ENCODE measurements at places on chromosomes 12 and 14.

GRCh38 chr14:34824826-34825225 lies 50.3 kb downstream of the BAZ1A start:
- DNase-seq, result no peak

DNA sequence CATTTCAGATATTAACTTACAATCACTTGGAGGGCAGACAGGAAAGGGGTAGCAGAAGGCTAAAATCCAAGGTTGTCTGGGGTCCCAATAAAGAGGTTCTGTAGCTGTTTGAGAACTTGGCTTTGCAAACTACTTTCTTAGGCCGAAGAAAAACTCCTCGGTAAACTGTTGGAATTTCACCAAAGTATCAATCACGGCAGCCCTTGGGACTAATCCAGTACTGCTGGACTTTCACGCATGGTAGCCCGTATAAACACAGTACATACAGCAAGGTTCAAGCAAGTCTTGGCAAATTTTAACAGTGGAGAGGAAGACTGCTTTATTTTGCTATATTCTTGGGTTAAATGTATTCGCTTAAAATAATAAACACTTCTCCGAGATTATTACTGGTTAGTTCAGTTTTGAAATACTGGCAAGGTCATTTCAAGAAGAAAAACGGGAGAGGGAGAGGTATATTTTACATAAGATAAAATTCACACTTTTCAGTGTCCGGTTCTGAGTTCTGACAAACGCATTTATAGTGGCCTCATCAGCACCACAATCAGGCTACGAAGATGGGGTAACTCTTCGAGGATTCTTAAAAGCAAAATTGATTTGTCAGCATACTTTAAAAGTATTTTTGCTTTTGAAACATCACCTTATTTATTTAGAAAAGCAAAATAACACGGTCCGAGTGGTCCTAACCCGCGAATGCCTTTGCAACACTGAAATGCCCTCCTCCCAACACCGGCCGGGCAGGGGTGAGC lies 1.3 kb downstream of the SETD3 start:
- DNase-seq, result no peak

DNA sequence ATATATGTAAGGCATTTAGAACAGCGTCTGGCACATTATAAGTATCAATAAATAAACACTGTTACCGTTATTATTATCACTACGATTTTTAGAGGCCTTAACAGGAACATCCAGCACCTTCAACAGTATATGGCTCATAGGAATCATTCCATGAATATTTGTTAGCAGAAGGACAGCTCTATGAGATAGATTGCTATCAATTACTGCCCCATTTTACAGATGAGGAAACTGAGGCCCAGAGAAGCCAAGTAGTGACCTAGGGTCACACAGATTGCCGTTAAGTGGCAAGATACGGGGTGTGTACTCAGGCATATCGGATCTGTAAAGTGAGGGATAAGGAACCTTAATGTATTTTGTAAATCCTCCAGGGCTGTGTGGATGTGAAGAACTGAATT lies 510 bp upstream of the PSMD9 start:
- no peak for DNase-seq

- DNase-seq, result no peak
Measured at GRCh38 chr14:81447021-81447764, 47.1 kb upstream of the STON2 start.

DNA sequence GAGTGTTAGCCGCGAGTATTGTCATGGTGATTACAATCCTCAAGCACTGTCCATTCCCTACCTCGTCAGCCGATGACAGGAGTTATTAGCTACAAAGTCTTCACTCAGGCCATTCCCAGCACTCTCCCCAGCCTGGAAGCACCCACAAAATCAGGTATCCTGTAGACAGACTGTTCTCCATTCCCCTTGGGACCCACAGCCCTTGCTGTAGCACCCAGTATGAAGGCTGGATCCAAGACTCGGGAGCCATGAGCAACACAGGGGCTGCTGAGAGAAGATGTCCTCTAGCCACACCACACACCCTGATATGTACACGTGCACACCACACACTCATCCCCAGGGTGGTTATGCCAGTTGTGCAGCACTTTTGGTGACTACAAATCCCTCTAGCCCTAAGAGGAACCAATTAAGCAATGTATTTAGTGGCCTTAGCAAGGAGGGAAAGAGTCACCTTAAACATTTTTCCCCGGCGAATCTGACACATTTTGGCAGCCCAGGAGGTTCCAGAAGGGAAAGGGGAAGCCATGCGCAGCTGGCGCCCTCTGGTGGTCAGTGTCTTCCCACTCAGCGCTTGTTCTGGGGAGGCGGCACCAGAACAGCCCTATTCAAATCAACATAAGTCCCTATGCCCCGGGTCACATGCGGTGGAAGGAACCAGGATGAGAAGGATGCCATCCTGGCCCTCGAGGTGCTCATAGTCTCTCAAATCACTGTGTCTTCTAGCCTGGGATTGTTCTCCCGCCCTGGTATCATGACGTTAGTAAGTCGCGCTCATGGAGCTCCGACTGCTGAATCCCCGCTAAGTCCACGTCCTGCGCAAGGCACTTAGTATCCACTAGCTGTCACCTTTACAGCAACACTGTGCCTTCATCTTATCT lies 96.9 kb downstream of the GCH1 start:
- DNase-seq, result peak; percentile 74

GRCh38 chr14:71475916-71476315 lies 456.3 kb upstream of the RGS6 start:
- DNase-seq, result no peak

DNA sequence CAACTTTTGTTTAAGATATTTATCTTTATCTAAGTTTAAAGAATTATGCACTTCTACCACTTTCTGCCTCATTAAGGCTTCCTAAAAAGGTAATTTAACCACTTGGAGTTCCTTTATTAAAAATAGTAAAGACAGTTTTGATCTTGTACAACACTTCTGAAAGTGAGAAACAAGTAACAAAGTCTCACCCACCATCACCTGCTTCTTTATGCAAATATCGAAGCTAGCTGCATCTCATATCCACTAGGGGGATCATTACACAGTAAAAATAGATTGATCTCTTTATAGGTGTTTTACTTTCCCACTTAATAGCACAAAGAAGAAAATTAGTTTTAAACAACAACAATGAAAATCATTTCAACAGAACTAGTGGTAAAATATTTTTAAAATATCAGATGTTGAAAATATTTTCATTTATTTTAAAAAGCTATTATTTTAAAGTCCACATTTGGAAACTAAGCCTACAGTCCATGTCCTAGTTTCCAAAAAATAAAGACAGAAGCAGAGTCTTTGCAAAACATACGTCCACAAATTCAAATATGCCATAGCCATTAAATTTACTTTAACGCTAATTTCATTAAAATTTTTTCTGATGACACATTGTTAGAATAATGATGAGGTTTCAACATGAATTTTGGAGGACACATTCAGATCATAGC lies 160.0 kb upstream of the SOX5 start:
- peak; percentile 6 for DNase-seq

- no peak for DNase-seq
Measured at GRCh38 chr12:52839436-52840105, 5.5 kb upstream of the KRT79 start.

DNA sequence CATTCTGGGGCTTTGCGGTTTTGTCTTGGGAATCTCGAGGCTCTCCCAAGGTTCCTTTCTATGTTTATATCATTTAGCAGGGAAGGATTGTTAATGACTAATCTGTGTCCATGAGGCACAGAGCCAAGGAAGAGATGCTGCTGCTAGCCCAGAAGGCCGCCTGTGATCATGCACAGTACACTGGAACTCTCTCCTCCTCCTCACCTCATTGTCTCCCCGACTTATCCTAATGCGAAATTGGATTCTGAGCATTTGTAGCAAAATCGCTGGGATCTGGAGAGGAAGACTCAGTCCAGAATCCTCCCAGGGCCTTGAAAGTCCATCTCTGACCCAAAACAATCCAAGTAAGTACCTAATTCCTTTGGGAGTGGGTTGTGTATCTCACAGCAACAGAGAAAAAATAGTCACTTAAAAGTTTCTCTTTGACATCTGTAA lies at the start of gene NR1H4:
Gene NR1H4, plus strand, starts transcription at position 151 of the 435 bp plus-strand sequence. CDS start 19,458 bp downstream, outside the sequence.
- DNase-seq, result peak; percentile 5

GRCh38 chr12:39081910-39082309 lies 176.5 kb upstream of the CPNE8 start:
- DNase-seq, result no peak

GRCh38 chr14:69093631-69094421 lies 59.1 kb downstream of the DCAF5 start:
- DNase-seq, result peak; percentile 46

- DNase-seq, result peak; percentile 19
Measured at GRCh38 chr14:64502887-64503433, 678 bp downstream of the ZBTB25 start.

DNA sequence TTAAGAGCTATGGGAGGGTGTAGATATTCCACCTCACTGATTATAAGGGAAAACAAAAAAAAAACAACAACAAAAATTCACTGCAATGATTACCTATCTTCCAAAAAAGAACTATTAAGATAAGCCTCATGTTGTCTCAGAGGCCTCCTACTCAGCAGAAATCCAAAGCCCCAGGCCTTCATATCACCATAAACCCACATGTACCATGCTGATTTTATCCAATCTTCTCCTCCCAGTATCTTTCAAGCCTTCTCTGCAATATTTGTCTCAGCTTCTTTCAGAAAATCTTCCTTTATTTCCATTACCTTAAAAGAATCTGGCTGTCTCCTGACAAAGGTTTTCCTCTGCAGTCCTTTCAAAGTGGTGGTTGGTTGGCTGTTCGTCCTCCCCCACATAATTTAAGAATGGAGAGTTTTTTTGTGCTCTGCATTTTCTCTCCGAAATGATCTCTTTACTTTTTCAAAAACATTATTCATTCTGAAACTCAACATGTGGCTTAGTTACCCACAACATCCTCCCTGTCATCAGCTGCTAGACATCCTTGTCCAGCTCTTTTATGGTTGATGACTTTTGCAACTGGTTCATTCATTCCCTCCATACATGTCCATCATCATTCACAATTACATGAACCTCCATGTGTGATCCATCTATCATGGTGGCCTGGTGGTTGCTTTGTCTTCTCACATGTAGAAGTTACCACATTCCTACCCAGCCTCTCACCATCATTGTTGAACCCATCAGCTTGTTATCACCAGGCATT lies 2.9 kb upstream of the EPYC start:
- DNase-seq, result no peak

GRCh38 chr14:81385419-81385818 lies 14.7 kb downstream of the STON2 start:
- DNase-seq, result no peak

GRCh38 chr12:117685110-117685926 lies 283.5 kb downstream of the KSR2 start:
- DNase-seq, result peak; percentile 95

DNA sequence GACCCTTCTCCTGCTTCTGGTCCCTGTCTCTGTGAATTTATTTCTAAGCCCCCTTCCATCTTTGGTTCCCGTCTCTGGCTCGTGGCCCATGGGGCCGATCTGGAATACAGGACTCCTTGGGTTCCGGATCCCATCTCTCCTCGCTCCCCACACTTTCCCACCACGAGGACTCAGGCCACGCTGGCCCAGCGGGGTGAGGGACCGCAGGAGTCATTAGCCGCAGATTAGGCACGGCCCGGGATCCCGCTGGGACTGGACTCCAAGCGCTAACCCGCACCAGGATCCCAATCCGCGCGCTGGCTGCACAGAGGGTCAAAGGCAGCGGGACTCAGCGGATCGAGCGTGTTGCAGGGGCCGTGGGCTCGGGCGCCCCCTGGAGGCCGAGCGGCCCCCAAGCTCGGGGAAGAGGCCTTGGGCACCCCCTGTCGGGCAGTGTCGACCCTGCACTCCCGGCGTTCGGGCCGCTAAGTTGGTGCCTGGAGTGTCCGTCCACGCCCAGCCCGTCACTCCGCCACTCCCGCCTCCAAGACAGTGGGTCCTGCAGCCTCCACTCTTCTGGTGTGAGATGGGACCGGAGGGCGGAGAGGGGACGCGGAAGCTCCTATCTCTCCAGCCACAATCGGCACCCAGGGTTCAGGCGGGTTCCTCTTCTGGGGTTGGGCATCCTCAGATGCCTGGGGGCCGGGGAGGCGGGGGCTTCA lies 9.5 kb downstream of the SHMT2 start:
- peak; percentile 86 for DNase-seq

DNA sequence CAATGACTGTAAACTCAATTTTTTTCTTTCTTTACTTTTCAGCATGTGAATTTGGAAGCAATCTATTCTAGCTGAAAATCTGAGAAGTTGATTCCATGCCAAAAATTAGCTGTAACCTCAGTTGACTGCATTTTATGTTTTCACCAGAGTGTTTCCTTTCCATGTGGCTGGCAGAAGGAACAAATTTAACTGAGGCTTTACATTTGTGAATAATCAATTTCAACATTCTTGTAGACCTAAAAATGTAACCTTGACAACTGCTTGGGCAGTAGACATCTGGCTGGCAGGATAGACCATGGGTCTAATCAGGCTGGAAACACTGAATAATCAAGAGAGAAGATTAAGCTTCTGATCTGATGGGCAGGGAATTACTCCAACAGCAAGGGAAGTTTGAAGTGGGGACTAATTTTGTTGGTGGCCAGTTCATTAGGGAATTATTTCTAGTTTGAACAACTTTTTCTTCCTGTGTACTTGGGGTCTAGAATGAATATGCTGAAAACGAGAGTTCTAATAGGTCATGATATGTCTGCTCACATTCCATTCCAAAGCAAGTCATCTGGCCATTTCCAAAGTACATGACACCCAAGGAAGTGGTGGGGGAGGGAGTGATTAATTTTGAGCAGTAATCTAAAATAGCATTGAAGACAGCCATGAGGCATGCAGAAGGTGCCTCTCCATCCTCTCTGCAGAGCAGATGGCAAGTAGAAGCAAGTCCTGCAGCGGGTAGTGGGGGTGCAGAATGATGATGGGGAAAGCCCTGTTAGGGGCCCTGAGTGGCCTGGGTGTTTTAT lies 68.2 kb downstream of the ATP23 start:
- DNase-seq, result peak; percentile 36

GRCh38 chr12:82942521-82942920 lies 255.8 kb downstream of the TMTC2 start:
- peak; percentile 49 for DNase-seq

DNA sequence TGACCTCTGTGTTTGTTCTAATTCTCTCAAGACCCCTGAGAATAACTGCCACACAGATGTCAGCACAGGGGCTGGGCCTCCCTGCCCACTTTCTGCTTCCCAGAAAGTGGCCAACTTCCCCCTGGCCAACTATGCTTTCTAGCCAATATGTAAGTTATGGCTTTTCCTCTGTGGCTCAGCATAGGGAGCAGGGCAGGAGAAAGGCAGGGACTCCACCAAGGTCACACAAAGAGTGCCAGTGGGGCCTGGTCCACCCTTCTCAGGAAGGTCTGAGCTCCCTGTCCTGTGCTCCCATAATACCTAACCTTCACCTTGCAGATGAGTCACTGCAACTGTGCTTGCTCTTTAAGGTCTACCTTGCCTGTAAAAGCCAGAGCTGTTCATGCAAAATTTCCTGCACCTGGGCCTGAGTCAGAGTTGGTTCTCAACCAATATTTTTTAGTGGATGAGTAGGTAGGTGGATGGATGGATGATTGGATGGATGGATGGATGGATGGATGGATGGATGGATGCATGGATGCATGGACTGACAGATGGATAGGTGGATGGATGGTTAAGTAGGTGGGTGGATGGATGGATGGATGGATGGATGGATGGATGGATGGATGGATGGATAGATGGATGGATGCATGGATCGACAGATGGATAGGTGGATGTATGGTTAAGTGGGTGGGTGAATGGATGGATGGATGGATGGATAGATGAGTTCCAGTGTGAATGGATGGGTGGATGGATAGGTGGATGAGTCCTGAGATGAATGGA lies 64.2 kb downstream of the DIO3 start:
- no peak for DNase-seq

GRCh38 chr14:42802346-42802745 lies 1195.7 kb downstream of the LRFN5 start:
- DNase-seq, result no peak

Measured in fibroblast of skin of right quadriceps (primary cell).